Ascending aorta (tissue), 2 donors: ENCODE measurements at places on chromosomes 3 and 15.

DNA sequence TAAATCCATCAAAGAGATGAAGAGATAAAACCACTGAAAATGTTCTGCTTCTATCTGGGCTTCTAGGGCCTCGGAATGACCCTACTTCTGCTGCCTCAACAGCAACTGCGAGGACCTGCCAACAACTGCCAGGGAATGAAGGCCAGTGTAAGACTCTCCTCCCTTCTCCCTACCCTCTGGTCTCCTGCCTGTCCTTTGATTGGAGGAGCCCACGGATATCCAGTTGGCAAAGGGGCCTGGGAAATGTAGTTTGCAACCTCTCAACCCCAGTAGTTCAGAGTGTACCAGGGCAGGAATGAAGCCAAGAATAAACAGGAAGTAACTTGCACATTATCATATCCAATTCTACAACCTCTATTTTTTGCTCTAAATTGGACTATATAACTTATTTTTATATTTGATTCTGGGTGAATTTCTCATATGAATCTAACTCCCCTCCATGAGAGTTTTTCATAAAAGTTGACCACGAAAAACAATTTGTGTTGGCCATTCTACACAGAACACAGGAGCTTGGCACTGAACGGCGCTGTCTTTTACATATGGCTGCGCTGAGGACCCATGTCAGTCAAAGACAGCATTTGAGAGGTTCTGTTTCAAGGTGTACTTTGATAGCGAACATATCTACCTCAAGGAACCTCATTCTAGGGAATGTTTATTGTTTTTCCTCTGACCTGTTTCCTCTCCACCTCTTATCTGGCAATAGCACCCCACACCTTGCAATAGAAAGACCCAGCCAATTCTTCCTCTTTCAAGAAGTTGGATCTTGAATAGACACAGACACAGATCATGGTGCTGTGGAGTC lies 91.1 kb upstream of the RNF7 start:
- no peak overlapping the region for H3K27ac ChIP-seq
- no peaks in the 10 kb centered on the region for H3K4me1 ChIP-seq
- no peak overlapping the region for H3K4me3 ChIP-seq
- no peaks in the 10 kb centered on the region for H3K36me3 ChIP-seq
- no peak for DNase-seq

DNA sequence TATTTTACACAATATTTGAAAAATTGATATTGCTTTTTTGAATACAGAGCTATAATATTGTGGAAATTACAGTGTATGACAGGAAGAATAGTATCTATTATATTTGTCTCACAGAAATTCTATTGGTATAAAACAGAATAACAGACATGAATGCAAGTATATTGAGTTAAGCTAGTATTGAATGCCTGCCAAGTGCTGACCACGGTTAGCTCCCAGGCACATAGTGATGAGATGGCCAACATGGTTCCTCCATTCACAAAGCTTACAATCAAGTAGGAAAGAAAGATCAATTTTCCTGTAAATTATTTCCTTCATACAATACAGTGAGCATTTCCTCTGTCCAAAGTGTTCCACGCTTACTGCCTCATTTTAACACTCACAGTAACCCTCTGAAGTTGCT lies 67.6 kb downstream of the TP63 start:
- H3K36me3 ChIP-seq, result no peaks in the 10 kb centered on the region
- H3K4me3 ChIP-seq, result no peak overlapping the region
- no peak overlapping the region for H3K27ac ChIP-seq
- DNase-seq, result no peak
- no peaks in the 10 kb centered on the region for H3K27me3 ChIP-seq
- H3K4me1 ChIP-seq, result no peaks in the 10 kb centered on the region

DNA sequence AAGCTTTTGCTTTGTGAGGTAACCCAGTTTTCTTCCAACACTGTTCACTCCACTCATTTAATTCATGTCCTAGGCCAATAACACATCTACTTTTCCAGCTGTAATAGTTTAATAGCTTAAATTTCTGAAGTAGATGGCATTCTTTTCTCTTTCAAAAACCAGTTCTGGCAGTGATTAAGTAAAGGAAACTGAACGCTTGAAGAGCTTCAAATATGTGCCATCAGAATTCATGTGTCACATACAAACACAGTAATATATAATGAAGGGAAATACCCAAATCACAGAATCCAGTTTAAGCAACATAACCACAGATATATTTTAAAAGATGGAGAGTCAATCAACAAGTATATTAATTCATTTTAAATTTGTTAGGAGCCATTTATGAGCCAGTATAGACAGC lies 91.0 kb downstream of the TNIK start:
- no peak for DNase-seq
- H3K27ac ChIP-seq, result no peak overlapping the region
- no peaks in the 10 kb centered on the region for H3K36me3 ChIP-seq
- H3K4me1 ChIP-seq, result no peaks in the 10 kb centered on the region
- no peaks in the 10 kb centered on the region for H3K27me3 ChIP-seq

DNA sequence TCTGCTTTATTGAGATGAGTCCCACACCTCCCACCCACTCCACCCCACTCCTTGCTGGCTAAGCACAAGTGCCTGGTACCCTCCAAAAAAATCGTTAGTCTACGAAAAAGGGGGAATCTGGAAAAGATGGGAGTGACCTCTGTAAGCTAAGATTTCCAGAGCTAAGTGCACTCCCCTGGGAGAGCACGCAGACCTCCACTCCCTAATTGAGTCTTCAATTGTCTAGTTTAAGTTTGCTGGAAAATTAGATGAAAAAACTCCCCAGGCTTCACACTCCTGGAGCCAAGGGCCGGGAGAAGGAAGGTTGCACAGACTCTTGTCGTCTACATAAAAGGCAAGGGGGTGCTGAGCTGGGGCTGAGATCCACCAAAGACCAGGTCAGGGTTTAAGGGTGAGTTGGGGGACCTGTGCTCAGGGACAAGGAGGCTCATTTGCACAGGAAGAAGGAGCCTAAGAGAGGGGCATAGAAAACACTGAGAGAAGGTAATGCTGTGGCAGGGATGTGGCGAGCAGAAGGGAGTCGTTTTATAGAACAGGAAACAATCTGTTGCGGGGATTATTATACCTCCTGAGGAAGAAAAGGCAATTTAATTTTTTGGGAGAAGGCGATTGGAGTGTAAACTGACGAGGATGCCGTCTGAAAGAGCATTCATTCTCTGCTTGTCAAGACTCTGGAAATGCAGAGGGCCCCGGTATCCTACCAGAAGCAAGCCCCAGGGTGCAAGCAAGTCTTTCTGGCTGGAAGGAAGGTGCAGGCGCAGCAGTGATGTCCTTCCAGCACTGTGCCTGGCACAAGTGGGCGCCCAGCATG lies 126.5 kb upstream of the DLG1 start:
- no peaks in the 10 kb centered on the region for H3K36me3 ChIP-seq
- peaks cover 2% of the 10 kb centered on the region for H3K4me1 ChIP-seq
- no peak overlapping the region for H3K27ac ChIP-seq

- peaks cover 55% of the 10 kb centered on the region for H3K4me1 ChIP-seq
- H3K36me3 ChIP-seq, result peaks cover 14% of the 10 kb centered on the region
- no peak overlapping the region for H3K4me3 ChIP-seq
- peak; percentile 84 for DNase-seq
- peak overlapping the region; percentile 92 for H3K27ac ChIP-seq
- H3K27me3 ChIP-seq, result no peaks in the 10 kb centered on the region
Measured at GRCh38 chr15:59170295-59171066, 36.2 kb upstream of the LDHAL6B start.

- H3K4me3 ChIP-seq, result no peak overlapping the region
- H3K27me3 ChIP-seq, result no peaks in the 10 kb centered on the region
- H3K4me1 ChIP-seq, result peaks cover 2% of the 10 kb centered on the region
Measured at GRCh38 chr3:160049038-160049437, 60.4 kb downstream of the IL12A start.

DNA sequence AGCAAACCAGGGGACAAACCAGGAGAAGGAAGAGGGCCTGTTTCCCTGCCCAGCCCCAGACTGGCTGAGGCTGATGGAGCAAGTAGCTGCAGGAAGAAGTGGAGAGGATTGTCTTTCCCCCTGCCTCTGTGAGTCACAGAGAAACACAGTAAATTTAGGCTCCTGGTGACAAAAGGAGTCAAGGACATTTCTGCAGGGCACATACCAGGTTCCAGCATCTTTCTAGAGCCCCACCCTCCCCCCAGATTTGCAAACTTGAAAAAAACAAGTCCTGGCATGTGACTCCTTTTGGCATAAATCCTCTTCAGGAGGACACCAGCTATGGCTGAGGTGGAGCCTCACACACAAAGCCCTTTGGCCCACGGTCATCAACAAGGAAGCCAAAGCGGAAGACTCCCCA lies 17.8 kb downstream of the PLD1 start:
- H3K27me3 ChIP-seq, result no peaks in the 10 kb centered on the region
- H3K27ac ChIP-seq, result no peak overlapping the region
- no peak for DNase-seq
- no peak overlapping the region for H3K4me3 ChIP-seq
- H3K4me1 ChIP-seq, result no peaks in the 10 kb centered on the region
- H3K36me3 ChIP-seq, result no peaks in the 10 kb centered on the region
